Fibroblast of skin of right biceps (primary cell): ENCODE measurements at places on chromosomes 4 and X.

- no peak for DNase-seq
These were observed 16.3 kb downstream of the WDR13 start for GRCh38 chrX:48613502-48614160.

DNA sequence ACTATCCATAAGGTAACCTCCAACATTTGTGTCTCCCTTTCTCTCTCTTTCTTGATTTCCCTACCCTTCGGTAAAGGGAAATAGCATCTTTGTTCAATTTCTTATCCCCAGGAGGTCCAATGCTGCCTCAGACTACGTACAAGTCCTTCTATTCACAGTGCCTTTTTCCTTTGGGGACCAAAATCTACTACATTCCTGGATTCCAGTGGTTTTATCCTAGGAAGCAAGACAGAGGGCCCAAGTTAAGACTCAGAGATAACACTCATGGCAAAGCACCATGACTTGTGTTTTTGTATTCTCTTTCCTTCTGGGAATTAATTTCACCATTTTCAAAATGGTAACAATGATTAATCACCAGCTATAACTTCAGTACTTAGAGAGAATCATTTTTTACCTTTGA is 10.6 kb downstream of the G3BP2 start:
- peak; percentile 36 for DNase-seq

- no peak for DNase-seq
These were observed 117.9 kb upstream of the TBC1D9 start for GRCh38 chr4:140874056-140874455.

DNA sequence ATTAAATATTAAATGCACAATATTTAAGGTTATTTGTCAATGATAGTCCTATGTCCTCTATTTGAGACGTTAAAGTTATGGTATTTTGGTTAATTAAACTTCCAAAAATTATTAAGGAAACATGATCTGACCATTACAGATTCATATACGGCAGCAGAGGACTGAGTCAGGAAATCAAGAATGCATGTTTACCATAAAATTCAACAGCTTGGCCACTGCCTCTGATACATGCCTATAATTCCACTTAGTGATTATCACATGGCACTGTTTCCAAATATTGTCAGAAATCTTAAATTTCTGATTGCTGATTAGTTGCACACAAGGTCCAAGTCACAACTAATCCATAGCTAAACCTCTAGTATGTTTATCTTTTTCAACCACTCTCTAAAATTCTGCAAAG is 232.2 kb upstream of the UGT8 start:
- peak; percentile 56 for DNase-seq

DNA sequence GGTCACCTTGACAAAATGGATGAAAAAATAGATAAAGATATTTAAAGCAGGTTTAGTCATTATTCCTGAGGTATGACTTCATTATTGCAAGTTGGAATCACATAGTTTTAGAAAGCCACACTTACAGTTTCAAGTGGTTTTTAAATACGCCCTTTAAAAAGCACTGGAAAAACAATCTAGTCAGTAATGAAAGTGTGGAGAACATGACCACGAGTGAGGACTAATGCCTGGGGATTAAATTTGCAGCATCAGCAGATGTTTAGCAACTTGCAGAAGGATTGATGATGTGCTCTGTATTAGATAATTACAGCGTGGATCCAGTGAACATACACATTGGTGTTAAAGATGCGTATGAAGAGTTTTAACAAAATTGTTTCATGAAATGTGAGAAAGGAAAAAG is 5.9 kb downstream of the SPARCL1 start:
- DNase-seq: no peak

- DNase-seq: no peak
These were observed 2.3 kb upstream of the BTC start for GRCh38 chr4:74796631-74797030.

- DNase-seq: peak; percentile 74
These were observed 440.4 kb downstream of the SPRY1 start for GRCh38 chr4:123836851-123837595.

GRCh38 chr4:53788011-53788410 is 196.7 kb upstream of the LNX1 start:
- no peak for DNase-seq

GRCh38 chrX:136189222-136189621 is 41.9 kb downstream of the FHL1 start:
- no peak for DNase-seq

DNA sequence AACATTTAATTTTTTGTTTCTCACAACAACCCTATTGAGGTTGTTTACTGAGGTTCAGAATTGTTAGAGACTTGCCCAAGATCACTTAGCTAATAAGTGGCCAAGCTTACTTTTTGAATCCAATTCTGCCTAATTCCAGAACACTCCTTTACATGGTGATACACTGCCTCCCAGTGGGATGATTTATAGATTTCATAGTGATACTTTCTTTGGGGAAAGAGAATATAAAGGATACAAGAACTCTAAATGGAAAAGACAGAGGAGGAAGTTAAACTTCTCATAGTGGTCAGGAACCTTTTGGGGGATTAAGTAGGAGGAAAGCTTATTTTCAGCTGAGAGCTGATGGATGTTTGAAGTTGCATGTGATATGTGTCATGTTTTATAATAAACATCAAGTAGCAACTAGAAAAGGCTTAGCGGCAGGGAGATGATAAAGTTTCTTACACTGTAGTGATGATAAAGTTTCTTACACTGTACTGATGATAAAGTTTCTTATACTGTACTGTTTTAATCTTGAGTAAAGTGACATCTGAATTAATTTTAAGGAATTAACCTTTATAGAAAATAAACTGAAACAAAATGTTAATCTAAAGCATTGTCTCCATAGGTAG is 15.3 kb downstream of the STAG2 start:
- DNase-seq: peak; percentile 37

DNA sequence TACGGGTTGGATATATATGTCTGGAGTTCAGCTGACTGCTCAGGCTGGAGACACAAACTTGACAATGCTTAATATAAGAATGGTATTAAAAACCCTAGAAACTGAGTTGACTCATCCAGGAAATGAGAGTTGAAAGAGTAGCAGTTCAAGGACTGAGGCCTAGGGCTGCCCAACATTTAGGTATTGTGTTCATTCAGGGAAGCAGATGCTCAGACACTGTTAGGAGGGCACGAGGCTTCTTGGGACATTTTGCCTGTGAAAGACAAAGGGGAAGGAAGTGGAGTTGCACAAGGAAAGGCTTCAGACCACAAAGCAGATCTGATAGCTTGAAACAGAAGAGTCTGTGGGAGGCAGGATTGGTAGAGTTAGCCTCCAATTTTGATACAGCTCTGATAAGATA is 52.0 kb upstream of the HS3ST1 start:
- DNase-seq: no peak

- DNase-seq: no peak
These were observed 37.6 kb upstream of the FAM156A start for GRCh38 chrX:52995987-52996331.

DNA sequence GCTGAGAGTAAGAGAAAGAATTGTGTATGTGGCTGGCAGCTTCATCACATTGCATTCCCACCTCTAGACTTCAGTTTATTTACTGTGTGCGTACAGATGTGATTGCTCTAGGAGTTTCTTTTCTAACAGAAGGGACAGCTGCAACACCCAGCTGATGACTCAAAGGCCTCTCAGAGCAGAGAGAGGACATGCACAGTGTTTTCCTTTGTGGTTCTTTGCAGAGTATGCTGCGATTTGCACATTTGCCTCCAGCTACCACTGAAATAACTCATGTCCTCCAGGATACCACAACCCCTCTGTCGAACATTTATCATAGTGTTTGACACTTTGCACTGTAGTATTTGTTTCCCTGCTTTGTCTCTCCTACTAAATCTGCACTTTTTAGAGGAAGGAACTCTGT is 294.1 kb downstream of the STIM2 start:
- peak; percentile 86 for DNase-seq

DNA sequence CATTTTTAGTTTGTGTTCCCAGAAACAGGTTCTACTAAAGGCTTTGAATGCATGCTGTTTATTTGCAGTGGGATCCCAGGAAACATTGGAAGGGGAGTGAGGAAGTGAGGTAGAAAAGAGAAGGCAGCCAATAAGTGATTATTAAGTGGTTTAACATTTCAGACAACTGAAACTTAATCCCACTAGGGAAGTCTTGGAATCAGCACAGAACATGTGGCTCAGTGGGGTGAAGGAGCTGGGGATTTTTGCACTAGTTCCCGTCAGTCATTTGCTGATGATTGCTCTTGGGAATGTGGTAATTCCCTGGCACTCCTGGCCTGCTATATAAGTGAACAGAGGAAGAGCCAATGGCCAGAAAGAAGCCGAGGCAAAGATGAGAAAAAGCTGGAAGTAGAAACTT is 1053.0 kb upstream of the IGFBP7 start:
- no peak for DNase-seq

- DNase-seq: peak; percentile 33
These were observed 18.4 kb downstream of the ZFX start for GRCh38 chrX:24167719-24168472.

- no peak for DNase-seq
These were observed 191.7 kb upstream of the EDNRA start for GRCh38 chr4:147289181-147289580.

- DNase-seq: no peak
These were observed 83.0 kb downstream of the MAML3 start for GRCh38 chr4:140070973-140071372.

GRCh38 chr4:82981138-82981537 is 29.5 kb downstream of the LIN54 start:
- DNase-seq: no peak

GRCh38 chr4:173505924-173506518 is 24.0 kb downstream of the HAND2 start:
- DNase-seq: peak; percentile 62

- no peak for DNase-seq
These were observed 100.8 kb upstream of the MSX1 start for GRCh38 chr4:4758681-4759080.

DNA sequence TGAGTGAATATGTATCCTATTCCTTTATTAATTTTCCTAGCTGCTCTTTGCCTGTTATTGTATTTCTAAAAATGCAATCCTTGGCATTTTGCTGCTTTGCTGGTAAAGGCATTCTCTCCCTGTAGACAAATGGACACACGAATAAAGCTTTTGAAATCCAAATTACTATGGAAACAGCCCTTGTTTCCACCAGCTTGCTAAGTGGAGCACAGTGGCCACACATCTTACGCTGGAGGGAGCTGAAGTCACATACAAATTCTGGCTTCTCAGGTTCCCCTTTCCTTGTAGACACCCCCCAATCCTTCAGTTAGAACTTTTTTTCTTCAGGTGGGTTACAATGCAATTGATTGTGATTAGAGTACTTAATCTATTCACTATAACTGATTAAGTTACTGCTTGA is 66.2 kb downstream of the AGA start:
- DNase-seq: no peak

GRCh38 chr4:122636697-122637096 is 15.8 kb upstream of the IL21 start:
- no peak for DNase-seq

DNA sequence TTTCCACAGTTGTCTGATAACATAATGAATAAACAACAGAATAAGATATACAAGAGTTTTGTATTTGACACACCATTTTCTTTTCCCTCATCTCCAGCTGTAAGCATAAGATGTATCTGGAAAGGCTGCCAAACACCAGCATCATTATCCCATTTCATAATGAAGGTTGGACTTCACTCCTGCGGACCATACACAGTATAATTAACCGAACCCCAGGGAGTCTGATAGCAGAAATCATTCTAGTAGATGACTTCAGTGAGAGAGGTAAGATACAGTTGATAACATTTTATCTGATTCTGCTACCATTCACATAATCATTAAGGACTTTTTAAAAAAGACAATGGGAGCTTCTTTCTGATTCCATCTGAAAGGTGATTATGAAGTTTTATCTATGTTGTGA is 535.2 kb downstream of the GALNTL6 start:
- no peak for DNase-seq

GRCh38 chr4:180106122-180106521 is 2137.1 kb upstream of the TENM3 start:
- peak; percentile 30 for DNase-seq

DNA sequence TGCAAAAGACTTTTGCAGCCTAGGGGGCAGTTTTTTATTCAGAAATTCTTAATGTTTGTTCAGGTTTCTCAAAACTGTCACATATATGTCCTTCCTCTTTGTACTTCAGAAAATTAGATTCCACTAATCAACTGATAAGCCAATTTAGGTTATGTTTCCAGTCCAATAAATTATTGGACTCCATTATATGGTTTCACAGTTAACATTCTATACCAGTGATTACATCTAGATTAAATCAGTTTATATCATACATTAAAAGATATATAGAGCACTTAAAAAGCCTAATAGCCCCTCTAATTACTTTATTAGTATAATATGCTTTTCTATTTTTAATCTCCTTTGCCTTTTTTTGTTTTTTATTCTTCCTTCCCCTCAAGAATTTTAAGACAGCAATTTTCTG is 434.1 kb downstream of the INPP4B start:
- DNase-seq: no peak

- DNase-seq: peak; percentile 39
These were observed 403 bp downstream of the SGCB start for GRCh38 chr4:52037689-52038102.

- peak; percentile 53 for DNase-seq
These were observed 24.9 kb downstream of the ALPK1 start for GRCh38 chr4:112321776-112322684.

DNA sequence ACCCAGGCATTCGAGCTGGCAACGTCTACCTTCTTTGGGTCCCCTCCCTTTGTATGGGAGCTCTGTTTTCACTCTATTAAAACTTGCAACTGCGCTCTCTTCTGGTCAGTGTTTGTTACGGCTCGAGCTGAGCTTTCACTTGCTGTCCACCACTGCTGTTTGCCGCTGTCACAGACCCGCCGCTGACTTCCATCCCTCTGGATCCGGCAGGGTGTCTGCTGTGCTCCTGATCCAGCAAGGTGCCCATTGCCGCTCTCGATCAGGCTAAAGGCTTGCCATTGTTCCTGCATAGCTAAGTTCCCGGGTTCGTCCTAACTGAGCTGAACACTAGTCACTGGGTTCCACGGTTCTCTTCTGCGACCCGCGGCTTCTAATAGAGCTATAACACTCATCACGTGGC is 183.5 kb upstream of the GALNTL6 start:
- no peak for DNase-seq

GRCh38 chrX:23737413-23737812 is 5.7 kb downstream of the ACOT9 start:
- peak; percentile 0 for DNase-seq

GRCh38 chr4:168633064-168633463 is 136.2 kb downstream of the PALLD start:
- DNase-seq: no peak

DNA sequence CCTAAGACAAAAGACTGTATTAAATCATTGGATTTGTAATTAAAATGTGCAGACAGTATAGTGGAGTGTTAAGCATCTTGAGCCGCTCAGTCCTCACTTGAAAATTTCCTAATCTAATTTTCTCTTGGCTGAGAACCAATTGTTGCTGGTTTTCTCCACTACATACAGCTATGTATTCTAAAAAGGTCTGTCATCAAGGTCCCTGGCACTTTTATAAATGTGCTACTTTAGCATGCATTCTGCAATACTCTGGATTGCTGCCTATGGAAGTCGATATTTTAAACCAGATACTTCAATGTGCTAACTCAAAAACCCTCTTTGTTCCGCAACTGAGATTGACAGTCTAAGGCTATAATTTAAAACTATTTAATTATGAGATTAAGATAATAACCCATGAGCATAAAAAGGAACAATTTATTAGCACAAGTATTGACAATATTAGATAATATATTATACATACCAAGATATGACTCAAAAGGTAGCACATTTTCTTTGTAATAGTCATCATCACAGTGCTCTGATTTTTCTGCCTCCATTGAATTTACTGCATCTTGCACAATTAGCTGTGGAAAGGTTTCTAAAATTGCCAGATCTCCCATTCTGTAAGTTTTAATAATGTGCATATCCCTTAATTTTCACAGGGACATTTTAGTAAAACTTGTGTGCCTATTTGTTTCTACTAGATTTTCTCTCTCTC is 815.1 kb downstream of the ADGRL3 start:
- DNase-seq: peak; percentile 69
